ENCODE measurements at places on chromosomes 11 and 22. TPM values are rescaled to one million over a fixed set of nuclear protein-coding genes. Genes with fewer than 3 reads are reported as not detected.

GRCh38 chr22:37243402-37244113, 511 bp downstream of the RAC2 start:
- H3K4me1 ChIP-seq, result peaks cover 9% of the 10 kb centered on the region
- H3K4me3 ChIP-seq, result peak overlapping the region; percentile 74
- H3K36me3 ChIP-seq, result peaks cover 11% of the 10 kb centered on the region
- DNase-seq, result no peak
- H3K27me3 ChIP-seq, result no peaks in the 10 kb centered on the region
- no peak overlapping the region for H3K27ac ChIP-seq

CHST1 gene
- not detected for total RNA-seq

DNA sequence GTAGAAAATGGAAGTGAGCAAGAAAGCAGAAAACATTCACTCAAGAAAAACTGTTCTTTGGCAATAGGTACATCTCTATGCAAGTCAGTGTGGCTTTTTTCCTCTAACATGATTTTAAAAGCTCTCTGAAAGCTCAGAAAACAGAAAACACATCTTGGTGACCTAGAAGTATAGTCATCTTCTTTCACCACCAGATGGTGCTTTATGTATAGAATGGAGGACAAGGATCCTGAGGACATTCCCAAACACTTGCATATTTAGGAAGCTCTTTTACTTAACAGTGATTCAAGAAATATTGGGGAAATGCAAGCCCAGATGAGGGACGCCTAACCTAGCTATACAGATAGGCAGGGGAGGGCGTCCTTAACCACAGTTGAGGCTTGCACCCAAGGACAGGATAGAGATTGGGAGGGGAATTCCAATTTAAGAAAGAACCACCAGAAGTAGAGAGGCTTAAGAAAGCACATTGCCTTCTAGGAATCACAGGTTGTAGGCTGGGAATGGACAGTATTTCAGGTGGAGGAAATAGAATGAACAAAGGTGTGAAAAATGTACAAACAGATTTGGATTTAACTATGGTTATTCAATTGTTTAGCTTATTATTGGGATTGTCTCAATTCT, 13.8 kb upstream of the CCDC81 start:
- no peaks in the 10 kb centered on the region for H3K36me3 ChIP-seq
- H3K4me3 ChIP-seq, result no peak overlapping the region
- no peak overlapping the region for H3K27ac ChIP-seq
- DNase-seq, result no peak
- no peaks in the 10 kb centered on the region for H3K27me3 ChIP-seq

FZD4 gene
- 2.5 TPM for total RNA-seq

MMP10 gene
- not detected for total RNA-seq

Measured in Calu3 (cell line).